Naive thymus-derived CD8-positive, alpha-beta T cell (primary cell): ENCODE measurements at places on chromosomes 4 and X.

- no peak for DNase-seq
Observed at GRCh38 chr4:37715889-37716402, 29.8 kb upstream of the RELL1 start.

GRCh38 chr4:51890760-51891159 is 47.8 kb downstream of the DCUN1D4 start:
- no peak for DNase-seq

GRCh38 chrX:43224496-43224895 is 431.6 kb upstream of the MAOA start:
- no peak for DNase-seq

DNA sequence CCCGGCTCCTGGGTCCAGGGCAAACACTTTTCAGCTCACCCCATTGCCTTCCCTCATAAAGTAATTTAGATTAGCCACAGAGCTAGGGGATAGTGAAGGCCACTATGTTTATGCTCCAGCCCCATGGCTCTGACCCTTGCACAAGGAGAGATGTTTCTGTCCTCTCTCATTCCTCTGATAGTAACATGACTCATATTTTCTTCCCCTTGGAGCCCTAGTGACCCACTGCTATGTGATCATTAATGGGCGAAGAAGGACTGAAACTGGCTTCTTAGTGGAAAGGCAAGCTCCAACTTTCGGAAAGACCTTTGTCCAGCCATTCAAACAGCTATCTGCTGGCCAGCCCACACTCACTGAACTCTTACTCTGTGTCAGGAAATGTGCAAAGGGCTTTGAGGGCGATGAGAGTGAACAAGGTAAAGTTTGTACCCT is 12.3 kb downstream of the CLDN2 start:
- no peak for DNase-seq

DNA sequence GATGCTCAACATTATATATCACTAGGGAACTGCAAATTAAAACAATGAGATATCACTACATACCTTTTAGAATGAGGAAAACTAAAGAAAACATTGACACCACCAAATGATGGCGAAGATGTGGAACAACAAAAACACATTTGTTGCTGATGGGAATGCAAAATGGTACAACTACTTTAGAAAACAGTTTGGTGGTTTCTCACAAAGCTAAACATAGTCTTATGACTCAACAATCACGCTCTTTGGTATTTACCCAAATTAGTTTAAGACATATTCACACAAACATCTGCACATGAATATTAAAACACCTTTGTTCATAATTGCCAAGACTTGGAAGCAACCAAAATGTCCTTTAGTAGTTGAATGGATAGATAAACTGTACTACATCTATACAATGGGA is 53.2 kb downstream of the USO1 start:
- no peak for DNase-seq
